Activated CD8-positive, alpha-beta memory T cell treated with anti-CD3 and anti-CD28 coated beads, Interleukin-2, amount 10 ng/mL, durations not matched to agents 7 days and 5 days (primary cell): ENCODE measurements at places on chromosomes 4 and X. TPM values are rescaled to one million over a fixed set of nuclear protein-coding genes. Genes with fewer than 3 reads are reported as not detected.

Gene UCP1
- total RNA-seq = not detected

GRCh38 chr4:1706358-1706757 lies 5.8 kb downstream of the SLBP start:
- no peak for DNase-seq

GRCh38 chrX:55488006-55488592 lies 1.5 kb downstream of the USP51 start:
- DNase-seq = no peak

GRCh38 chr4:13349096-13349495 lies 135.0 kb downstream of the RAB28 start:
- DNase-seq = no peak

DNA sequence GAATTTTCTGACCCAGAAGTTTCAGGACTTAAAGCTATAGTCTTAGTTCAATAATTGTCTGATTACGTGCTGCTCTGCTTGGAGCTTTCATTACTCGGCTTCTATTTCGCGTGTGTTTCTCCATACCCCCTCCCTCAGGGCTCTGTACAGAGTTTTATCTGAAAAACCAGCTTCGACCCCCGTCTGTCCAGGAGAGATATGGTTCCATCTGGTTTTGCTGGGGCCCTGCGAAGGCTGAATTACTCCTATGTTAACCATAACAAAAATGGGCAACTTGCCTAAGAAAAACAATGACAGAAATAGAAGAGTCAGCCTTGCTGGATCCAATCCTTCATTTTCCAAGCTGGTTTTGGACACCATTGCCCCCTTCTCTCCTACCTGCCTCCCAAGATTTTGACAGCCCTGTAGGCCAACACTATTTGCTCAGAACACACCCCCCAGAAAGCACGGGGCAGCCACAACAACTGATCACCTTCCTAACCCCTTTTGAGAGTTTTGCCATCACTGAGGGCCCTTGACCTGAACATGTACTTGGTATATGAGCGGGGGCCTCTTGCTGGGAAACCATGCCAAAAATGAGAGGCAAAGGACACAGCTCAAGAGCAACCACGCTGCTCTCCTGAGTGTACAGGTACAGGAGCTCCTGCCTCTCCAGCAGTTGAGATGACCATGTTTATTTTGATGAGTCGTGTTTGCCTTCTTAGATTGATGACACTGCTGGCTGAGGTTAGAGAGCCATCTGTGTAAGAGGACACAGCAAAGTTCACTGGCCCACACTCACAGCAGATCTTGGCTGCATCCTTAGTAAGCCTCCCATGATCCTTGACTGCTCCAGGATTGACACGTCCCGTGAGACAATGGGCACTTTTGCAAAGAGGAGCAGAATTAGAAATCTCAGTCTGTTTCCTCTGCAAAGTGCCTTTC lies 36.2 kb upstream of the ATP6AP2 start:
- DNase-seq = no peak

DNA sequence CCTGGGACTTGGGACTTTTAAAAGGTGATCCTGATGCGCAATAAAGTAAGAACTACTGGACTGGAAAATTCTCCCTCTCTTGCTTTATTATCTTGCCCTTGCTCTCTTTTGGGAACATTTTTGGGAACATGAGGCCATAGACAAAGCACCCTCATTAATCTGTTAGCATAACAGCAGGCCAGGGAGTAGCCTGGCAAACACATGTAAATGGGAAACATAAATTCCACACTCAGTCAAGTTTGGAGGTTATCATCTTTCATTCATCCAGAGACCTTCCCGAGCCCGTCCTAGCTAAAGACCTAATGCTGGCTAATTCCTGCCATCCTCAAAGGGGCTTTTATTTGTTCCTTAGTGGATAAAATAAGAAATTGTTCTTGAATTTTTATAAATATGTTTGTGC lies 162.8 kb upstream of the ARX start:
- no peak for DNase-seq

DNA sequence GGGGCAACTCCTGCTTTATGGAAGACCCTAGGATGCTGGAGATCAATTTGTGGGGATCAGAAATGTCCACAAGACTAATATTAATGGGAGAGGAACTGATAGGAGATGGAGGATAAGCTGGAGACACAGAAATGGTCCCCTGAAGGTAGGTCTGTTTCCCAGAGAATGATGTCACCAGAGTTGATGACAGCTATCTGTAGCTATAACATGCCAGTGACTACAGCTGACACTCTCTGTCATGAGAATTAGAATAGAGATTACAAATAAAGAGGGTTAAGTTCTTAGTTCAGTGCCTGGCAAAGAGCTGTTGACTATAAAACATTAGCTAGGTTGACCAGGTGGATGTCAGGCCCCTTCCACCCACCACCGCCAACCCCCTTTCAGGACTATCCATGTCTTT lies 9.3 kb downstream of the BST1 start:
- DNase-seq = no peak

GRCh38 chr4:152941411-152941810 lies 5.3 kb downstream of the FHDC1 start:
- no peak for DNase-seq

DNA sequence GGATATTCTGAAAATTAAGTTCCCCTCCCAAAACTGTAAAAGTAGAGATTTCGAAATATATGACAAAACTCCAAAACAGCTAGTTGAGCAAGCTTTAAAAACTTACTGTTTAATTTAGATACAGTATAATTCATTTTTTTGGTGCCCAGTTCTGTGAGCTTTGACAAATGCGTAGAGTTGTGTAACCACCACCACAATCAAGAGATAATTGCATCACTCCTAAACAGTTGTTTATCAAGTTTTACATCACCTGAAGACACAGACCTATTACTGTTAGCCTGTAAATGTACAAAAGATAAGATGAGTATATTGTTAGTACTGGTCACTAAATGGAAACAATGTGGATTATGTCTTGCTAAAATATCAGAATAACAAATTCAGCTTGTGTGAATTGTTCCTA lies 62.3 kb downstream of the ALG13 start:
- no peak for DNase-seq
